ENCODE measurements at places on chromosomes 13 and 19.

- DNase-seq: no peak
Measured at GRCh38 chr13:33583398-33583797, 234.6 kb upstream of the RFC3 start.

DNA sequence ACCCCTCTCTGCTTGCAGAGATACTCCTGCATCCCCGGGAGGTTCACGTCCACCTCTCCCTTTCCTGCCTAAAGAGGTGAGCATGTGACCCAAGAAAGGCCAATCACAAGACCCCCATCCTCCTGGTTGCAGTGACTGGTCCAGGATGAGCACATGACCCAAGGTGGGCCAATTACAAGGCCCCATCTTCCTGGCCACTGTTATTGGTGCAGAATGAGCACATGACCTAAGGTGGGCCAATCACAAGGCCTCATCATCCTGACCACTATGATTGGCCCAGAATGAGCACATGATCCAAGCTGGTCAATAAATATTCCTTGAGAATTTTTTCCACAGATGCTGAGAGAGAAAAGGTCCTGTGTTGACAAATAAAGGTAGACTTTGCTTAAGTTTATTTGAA lies 350.7 kb downstream of the EFNB2 start:
- no peak for DNase-seq

GRCh38 chr19:44666852-44667556 lies 4.3 kb upstream of the CEACAM19 start:
- DNase-seq: no peak

DNA sequence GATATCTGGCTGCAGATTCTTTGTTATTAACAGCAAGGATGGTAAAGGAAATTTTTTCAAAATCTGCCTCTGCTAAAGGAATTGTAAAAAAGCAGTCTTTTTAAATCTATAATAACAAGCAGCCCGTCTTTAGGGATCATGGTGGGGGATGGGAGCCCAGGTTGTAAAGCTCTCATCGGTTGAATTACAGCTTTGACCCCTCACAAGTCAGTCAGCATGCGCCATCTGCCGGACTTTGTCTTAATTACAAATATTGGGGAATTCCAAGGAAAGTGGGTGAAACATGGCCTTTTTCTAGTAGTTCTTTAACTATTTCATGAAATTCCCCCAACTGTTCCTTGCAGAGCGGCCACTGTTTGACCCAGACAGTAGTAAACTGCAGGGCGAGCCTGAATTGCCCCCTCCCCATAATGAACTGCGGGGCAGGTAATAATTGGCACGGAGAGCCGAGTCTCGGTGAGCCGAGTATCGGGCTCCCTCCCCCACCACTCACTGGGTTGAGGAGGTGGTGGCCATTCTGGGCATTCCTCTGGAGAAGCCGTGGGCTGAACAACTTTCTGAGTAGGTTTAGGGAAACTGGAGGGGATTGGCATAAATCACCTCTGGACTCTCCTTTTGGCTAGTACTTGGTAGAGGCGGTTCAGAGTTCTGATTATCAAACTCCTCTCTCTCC lies 11.6 kb downstream of the ZNF578 start:
- no peak for DNase-seq

- no peak for DNase-seq
Measured at GRCh38 chr13:67505376-67505775, 275.2 kb upstream of the PCDH9 start.

- no peak for DNase-seq
Measured at GRCh38 chr13:97082461-97083207, 88.4 kb upstream of the OXGR1 start.

DNA sequence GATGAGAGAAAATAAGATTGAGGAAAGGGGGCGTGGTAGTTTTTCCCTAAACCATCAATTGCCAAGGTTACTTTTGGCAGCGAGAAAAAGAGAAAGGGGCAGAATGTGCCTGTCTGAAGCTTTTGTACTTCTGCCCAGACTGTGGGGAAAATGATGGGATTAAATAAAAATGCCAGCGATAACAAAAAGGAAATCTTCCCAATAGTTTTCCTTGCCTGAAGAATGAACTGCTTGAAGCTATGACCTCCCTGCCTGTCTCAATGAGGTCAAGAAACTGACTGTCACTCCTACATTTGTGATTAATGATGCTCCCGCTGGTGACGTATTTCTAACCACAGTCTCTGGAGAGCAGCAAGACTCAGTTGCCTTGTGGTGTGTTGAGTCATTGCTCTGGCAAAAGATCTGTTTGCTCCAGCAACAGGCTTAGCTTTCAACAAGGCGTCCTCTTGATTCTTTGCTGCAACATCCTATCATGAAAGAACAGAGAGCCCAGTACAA lies 1051.5 kb downstream of the DIAPH3 start:
- DNase-seq: peak; percentile 12

DNA sequence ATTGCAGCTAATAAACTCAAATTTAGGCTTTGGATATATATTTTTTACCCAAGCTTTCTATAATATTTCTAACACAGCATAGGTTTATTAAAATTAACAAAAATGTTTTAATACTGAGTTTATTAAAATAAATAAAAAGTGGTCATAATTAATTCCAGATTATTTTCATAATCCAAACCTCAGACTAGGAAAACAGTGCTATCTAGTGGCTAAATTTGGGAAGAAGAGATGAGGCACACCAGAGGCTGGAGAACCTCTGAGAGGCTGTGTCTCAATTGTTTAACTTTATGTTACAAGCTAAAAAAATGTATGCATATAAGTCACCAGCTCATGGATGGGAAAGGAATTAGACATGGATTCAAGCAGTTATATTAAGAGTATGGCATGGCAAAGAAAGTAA lies 392.5 kb downstream of the DIAPH3 start:
- DNase-seq: no peak

DNA sequence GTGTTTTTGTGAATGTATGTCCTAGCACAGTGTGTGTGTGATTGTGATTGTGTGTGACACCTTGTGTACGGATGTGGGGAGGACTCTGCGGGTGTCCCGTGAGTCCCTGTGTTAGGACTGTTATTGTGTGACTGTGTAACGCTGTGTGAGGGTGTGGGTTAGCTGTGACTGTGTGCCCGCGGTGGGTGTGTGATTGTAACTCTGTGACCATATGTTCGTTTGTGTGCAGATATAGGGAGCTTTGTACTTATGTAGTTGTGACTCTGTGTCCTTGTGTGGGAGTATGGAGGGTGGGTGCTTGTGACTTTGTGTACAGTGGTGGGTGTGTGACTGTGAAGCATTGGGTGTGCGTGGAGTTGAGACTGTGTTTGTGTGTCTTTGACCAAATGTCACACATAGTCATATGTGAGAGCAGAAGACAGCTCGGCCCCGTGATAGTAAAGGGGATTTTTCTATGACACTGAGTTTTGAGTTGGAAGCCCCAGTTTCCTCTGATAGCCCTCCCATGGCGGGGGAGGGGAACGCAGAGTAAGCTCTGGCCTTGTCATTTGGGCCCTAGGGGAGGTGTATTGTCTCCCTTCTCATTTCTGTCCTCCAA lies 949 bp upstream of the ZNF260 start:
- DNase-seq: no peak

- peak; percentile 28 for DNase-seq
Measured at GRCh38 chr19:39328046-39328705, 7.5 kb upstream of the LRFN1 start.

- DNase-seq: no peak
Measured at GRCh38 chr13:52706081-52706480, 33.5 kb downstream of the CNMD start.

- no peak for DNase-seq
Measured at GRCh38 chr19:10104130-10104513, 1.6 kb upstream of the ANGPTL6 start.

DNA sequence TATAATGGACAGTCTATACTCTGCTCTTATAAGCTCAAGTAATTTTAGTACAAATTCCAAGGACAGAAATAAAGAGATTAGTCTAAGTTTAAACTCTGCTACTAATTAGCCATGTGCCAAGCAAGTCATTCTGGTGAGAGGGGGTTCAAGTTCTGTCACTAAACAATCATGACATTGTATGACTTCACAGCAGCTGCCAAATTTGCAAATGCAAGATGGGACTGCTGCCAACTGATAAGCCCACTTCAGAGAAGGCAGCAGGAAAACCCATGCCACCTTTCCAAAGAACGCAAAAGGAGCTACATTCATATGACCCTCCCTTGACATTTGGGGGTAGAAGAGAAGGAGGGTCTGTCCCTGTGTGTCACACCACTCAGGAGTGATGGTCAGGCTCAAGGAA lies 60.7 kb upstream of the RFXAP start:
- DNase-seq: no peak

DNA sequence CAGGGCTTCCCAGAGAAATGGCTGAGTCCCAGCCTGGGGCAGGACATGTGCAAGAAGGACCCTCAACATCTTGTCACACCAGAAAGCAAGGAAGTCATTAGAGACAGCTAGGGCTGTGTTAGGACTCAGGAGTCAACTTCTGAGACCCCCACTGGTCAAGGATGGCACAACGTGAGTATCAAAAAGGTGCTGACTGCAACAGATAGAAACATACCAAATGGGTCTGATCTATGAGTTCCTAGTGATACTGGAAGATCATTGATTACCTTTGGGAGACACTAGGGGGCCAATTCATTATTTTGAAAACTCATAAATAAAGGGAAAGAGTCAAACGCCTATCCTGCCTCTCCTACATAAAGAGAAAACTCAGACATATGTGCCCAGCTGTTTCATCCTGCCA lies 73.5 kb upstream of the GJB6 start:
- DNase-seq: no peak

DNA sequence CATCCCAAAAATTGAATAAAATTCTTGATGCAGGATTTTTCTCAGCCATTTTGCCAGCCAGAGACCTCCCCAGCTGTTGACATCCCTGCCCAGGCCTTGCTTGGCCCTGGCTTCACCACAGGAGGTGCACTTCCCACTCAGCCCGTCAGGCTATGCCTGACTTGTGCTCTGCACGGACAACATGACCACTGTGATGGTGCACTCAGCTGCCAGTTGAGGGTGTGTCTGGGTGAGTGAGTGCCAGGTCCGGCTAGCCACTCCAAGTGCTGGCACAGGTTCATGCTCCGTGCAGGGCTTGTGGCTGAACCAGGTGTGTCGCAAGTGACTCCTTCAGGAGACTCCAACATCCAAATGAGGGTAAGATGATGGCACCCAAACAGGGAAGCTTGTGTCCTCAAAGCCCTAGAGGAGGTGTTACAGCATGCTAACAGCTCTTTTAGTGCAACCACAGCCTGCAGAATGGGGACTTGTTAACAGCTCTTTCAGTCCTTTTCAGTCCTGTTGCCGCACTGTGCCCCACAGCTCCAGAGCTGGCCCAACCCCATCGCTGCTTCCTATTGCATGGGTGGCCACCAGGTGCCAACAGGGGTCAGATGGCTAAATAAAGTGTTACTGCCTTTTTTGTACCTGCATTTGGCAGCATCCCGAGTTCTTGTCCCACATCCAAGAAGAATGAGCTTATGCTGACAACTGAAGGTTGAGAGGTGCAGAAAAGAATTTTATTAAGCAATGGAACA lies 380.7 kb downstream of the SLITRK5 start:
- no peak for DNase-seq

DNA sequence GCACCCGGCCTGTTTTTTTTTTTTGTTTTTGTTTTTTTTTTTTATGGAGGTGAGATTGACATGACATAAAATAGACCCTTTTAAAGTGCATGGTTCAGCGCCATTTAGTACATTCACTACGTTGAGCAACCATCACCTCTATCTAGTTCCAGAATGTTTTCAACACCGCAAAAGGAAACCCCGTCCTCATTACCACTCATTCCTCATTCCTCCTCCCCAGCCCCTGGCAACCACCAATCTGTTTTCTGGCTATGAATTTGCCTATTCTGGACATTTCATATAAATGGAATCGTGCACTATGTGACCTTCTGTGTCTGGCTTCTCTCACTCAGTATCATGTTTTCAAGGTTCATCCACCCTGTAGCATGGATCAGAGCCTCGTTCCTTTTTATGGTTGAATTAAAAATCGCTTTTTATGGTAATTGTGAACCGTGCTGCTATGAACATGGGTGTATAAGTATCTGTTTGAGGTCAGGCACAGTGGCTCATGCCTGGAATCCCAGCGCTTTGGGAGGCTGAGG lies 9.9 kb upstream of the ADGRE5 start:
- no peak for DNase-seq

- peak; percentile 19 for DNase-seq
Measured at GRCh38 chr13:60398907-60399589, 2.0 kb downstream of the TDRD3 start.

- peak; percentile 75 for DNase-seq
Measured at GRCh38 chr13:50650592-50651504, 192.6 kb downstream of the DLEU7 start.

GRCh38 chr19:11699931-11700794 lies 38.6 kb downstream of the ZNF823 start:
- DNase-seq: peak; percentile 35

DNA sequence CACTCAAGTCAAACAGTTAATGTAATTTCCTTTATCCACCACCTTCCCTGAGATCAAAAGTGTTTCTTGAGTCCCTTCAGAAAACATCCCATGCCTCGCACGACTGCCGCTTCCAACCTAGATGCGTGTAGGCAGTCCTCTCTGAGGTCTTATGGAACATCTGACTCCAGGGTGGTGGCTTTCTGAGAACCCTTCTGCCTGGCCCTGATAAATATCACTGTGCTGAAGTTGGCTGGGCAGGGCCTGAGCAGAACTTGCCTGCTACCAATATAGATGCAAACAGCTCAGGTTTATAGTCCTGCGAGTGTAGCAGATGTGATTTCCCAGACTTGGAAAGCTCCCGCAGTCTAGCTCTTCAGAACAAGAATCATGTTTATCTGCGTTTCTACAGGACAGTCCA lies 61.1 kb upstream of the GPR12 start:
- DNase-seq: no peak

DNA sequence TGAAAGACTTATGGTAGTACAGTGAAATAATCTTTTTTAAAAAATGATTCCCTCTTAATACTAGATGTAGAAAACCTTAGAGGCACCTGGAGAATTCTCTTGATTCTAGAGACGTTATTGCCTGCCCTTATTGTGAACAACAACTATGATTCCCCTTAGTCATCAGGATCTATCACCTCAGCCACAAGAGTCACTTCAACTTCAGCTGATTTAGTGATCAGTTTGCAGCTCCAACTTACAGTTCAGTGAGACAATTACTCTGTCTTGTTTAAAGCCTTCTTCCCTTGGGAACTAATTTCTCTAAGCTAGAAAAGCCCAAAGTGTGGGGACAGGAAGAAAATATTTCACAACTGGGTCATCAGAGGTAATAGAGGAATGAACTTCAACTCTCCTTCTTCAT lies 254.3 kb upstream of the SLITRK1 start:
- no peak for DNase-seq

GRCh38 chr19:27734496-27735220 lies 1478.3 kb downstream of the UQCRFS1 start:
- no peak for DNase-seq

Measured in bronchial epithelial cell (primary cell).